ENCODE measurements at places on chromosomes 4 and X.

- no peak for DNase-seq
These were observed 28.1 kb downstream of the SMIM43 start for GRCh38 chr4:121736735-121737351.

DNA sequence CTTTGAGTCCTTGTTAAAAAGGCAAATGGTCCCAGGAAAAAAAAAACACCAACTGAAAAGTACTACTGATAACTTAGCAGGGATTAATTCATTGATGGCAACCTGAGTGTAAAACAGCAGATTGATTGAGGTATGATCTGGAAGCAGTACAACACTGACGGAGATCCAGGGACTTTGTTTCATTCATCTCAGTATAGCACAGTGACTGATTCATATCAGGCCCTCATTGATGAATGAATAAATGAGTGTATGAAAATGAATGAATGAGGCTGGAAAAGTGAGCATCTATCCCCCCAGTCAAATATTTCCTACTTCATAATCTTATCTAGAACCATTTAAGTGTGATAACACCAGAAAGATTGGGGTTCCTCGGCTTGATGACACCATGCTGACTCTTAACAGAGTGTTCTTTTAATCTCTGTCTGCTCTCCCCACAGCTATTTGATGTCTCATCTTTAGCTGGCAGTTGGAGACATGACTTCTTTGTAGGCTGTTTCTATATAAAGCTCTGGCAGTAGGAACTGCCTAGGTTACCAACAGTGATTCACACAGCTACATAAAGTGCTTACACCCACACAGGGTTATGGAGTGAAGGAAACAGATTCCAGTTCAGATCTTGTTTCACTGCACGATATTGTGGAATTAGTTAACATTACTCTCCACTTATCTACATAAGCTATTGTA, 18.6 kb upstream of the RNF128 start:
- DNase-seq = no peak

DNA sequence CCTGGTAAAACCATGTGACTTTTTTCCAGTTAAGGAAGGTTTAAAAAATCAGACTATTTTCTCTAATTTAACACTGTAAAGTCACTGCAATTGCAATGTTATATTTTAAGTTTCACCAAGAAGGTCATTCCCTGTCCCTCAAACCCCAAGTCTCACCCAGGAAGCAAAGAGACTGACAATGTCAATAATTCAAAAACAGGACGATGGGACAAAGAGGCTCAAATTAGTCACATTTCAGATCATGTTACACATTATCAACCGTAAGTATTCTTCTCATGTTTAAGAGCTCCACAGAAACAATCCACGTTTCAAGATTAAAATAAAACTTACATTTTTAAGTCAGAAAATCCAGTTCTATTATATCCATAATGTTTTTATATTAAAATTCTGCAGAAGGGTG, 13.2 kb downstream of the SHISA3 start:
- DNase-seq = no peak

DNA sequence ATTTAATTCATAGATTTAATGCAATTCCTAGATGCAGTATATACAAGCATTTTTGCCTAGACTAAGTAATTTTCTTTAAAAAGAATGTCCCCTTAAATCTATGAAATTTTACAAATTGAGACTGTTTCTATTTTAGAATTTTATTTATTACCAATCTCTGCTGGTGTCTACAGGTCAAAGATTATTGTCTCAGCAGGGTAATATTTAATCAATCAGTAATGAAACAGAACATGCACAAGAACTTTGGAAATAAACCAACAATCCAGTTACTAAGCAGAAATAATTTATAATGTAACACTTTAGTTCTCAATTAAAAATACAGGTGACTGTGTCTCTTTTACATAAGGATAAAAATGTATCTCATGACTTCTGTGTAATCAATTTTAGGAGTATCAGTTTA, 266.2 kb downstream of the PPP3CA start:
- no peak for DNase-seq

GRCh38 chr4:165963621-165964020, 90.6 kb downstream of the TLL1 start:
- DNase-seq = no peak

DNA sequence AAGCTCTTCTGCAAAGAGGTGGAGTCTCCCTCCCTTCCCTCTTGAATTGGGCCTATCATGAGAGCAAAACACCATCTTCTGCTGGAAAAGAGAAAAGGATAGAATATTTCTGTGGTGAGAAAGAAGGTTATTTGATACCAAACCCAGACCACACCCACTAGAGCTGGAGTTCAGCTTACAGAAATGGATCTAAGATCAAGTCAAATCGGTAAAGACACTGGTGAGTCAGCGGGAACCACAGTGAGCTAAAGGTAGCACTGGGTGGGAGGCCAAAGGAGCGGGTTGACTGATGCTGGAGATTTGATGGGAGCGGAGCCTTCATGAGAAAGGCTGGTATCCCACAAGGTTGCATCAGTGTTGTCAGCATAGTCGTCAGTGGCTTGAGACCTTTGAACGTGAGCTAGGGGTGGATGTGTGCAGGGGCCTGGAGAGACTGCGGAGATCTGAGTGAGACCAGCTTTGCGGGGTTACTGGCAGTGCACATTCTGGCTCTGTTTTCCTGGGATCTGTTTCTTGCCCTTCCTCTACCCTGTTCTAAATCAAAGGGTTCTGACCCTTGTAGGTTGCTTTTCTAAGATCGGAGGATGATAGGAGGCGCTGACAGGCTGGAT, 106.4 kb upstream of the SCOC start:
- no peak for DNase-seq

DNA sequence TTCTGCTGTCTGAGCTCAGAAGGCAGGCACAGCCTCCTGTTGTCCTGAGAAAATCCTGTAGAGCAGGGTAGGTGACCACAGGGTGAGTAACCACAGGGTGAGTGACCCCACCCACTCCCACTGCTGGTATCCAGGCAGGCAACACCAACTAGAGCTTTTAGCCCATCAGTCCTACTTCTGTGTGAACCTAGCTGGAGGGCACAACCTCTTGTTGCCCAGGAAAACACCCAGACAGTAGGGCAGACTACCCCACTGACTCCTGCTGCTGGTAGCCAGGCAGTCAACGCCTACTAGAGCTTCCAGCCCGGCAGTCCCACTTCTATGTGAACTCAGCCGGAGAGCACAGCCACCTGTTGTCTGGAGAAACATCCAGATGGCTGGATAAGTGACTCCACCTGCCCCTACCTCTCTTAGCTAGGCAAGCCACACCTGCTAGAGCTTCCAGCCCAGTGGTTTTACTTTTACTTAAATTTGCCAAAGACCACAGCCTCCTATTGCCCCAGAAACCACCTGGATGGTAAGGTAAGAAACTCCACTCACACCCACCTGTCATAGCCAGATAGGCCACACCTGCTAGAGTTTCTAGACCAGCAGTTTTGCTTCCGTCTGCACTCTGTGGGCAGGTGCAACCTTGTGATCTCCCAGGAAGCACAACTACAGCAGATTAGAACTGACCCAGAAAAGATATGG, 371.6 kb downstream of the INPP4B start:
- no peak for DNase-seq

DNA sequence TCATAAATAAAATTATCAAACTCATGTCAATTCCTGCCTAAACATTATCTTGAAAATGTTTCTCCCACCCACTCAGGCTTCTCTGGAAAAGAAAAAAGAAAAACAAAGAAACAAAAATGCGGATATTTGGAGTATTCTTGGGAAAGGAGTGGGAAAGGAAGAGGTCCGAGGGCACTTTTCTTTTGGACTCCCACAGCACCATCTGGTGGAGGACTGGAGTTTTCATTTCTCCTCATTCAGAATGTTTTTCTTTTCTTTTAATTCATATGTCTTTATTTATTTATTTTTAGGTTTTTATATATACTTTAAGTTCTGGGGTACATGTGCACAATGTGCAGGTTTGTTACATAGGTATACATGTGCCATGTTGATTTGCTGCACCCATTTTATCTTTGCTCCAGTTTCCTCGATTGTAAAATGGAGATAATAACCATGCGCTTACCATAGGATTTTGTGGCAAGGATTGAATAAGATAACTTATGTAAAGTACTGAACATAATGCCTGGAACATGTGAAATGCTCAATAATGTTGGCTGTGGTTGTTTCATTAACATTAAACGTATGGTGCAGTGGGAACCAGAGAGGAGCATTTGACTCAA, 8.0 kb upstream of the KCNE5 start:
- DNase-seq = no peak

GRCh38 chrX:34716302-34716701, 59.2 kb upstream of the TMEM47 start:
- DNase-seq = no peak
